ENCODE measurements at places on chromosomes 2 and 18.
A peak's percentile ranks its signal among the peaks of the same experiment; 100 is the strongest.

- peak; percentile 23 for DNase-seq
These were observed 38.5 kb downstream of the LPIN1 start for GRCh38 chr2:11784747-11785610.

DNA sequence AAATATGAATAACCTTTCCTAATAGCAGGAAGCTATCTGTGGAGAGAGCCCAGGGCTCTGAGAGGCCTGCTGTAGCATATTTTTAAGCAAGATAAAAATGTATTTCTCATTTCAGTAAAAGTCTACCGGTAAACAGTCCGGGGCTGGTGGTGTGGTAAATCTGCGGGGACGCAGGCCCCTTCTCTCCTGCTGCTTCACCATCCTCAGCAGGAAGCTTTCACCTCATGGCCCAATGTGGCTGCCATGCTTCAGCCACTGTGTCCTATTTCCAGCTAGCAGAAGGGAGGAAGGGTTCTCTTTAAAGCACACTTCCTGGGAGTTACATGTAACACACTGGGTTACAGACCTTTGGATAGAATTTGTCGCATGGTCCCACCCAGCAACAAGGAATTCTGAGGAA is 79.5 kb upstream of the ODC1 start:
- no peak for DNase-seq

- no peak for DNase-seq
These were observed 242.7 kb downstream of the CNTNAP5 start for GRCh38 chr2:124267794-124268193.

GRCh38 chr2:129803032-129803431 is 176.4 kb upstream of the RAB6C start:
- no peak for DNase-seq

GRCh38 chr2:235270291-235270690 is 223.6 kb upstream of the AGAP1 start:
- no peak for DNase-seq

GRCh38 chr2:173568054-173568453 is 213.4 kb downstream of the CDCA7 start:
- DNase-seq, result no peak

- DNase-seq, result no peak
These were observed 39.6 kb upstream of the PGAP1 start for GRCh38 chr2:196966061-196966460.

DNA sequence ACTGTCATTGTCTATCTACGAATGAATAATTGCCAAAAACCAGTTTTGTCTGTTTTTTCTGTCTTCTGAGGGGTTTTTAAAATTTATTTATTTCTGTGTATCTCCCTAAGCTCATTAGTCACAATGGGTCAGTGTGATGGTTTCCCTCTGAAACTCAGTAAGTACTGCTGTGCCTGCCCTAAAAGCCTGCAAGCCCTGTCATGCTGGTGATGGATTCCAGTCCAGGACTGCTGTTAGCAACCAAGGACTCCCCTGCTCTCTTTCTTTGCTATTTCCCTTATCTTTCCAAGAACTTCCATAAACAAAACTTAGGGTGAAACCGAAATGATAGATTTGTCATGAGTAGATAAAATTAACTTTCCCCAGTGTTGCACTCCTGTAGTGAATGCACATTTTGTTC is 11.8 kb upstream of the DSG2 start:
- no peak for DNase-seq

DNA sequence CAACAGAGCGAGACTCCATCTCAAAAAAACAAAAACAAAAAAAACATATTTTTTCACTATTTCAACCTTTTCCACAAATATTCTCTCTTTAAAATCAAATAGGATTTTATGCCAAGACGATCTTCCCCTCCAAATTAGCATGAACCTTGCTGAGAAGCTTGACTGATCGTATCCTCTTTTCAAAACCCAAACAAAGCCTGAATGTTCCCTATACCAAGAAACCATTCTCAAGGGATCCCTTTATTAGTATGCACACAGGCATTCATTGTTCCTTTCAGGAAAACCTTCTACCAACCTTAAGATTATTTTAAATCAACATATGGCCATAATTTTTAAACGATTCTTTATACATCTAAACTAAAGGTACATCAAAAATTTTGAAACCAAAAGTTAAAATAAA is 6.3 kb downstream of the SPIRE1 start:
- no peak for DNase-seq

GRCh38 chr2:101016-101415 is 54.7 kb upstream of the FAM110C start:
- no peak for DNase-seq

DNA sequence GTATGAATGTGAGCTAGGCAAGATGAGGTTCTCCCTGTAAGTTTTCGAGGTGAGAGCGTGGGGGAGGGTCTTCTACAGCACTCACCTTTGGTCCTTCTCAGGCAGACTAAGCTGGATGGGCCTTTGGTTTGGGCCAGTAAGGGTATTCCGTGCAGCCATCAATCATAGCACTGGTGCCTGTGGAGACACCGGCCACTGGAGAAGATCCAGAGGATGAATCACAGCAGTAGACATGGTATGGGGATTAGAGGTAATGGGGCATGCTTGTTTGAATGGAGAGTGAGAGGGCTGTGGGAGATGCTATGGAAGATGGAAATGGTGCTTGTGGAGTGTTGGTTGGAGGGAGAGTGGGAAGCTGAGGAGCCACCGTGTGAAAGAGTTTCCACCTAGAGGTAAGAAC is 16.1 kb downstream of the MAPRE3 start:
- no peak for DNase-seq

- DNase-seq, result no peak
These were observed 104.1 kb downstream of the DDX1 start for GRCh38 chr2:15695582-15696330.

GRCh38 chr18:33369711-33370449 is 70.6 kb downstream of the CCDC178 start:
- DNase-seq, result no peak

GRCh38 chr2:562391-563364 is 114.5 kb downstream of the TMEM18 start:
- no peak for DNase-seq

DNA sequence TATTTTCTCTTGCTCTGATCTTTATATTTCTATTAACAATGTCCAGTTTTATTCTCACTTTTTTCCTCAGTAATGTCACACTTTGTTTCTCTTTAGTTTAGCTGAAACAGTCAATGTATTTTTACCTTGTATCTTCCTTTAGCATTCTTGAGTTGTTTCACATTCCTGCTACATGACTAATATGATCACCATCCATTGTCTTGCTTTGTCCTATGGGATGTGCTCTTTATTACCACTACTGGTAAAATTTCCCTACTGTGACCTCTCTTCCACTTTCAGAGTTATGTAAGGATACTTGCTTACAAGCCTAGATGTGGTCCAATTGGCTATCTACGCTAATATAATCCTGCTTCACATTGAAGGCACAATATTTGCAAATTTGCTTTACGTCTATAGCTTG is 457.9 kb downstream of the PIK3C3 start:
- DNase-seq, result no peak

DNA sequence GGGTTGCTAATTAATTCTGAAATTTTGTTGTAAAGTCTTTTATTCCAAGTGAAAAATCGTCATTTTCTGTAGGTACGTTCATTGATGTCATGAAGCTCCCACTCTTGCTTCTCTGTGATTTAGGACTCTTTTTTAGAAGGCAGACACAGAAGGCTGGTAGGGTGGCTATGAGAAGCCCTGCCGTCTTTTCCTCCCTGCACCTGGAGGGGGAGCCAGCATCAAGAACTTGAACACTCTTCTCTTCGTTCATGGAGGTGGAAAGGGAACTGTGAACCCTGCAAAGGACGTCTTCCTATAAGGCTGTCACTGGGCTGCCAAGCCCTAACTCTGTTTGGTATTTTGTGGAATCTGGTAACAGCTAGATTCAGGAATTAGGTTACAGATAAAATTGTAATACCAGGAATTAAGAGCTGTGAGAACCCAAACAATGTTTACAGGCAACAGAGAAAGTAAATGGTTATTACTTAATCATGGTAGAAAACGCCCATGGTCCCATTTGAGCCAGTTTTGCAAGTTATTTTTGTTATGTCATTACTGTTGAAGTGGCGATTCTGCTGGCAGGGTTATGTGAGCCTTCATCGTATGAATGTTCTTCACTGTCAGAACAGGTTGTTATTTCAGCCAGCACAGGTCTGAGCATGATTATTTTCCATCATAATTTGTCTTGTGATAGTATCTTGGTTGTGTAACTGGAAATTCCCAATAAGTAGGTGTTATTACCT is 112.2 kb downstream of the OSBPL6 start:
- no peak for DNase-seq

DNA sequence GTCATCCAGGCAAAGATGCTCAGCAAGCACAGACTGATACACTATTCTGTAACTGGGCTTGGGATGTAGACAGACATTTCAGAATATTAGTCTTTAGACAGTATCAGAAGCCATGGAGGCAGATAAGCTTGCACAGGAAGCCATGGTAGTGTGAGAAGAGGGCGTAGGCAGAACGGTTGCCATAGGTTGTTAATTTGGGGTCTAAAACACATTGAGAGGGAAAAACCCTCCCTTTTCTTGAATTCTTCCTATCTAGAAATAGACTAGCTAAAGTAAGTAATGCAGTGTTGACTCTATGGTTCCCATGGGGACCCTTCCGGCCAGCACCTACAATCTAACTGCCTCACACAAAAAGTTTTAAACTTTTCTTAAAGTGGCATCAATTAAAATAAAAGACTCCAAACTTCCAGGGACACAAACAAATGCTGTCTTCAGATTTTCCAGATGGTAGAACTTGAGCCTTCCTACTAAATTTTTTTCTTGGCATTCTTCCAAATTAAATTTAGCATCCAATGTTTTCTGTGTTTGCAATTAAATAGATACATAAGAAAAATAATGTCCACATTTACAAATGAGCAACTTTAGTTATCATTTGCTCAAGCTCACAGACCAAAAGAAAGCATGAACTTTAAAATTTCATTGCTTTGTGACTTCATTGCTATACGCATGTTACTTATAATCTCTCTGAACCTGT is 1.9 kb downstream of the PRKRA start:
- DNase-seq, result no peak

- no peak for DNase-seq
These were observed 191.9 kb downstream of the MC4R start for GRCh38 chr18:60180671-60181070.

DNA sequence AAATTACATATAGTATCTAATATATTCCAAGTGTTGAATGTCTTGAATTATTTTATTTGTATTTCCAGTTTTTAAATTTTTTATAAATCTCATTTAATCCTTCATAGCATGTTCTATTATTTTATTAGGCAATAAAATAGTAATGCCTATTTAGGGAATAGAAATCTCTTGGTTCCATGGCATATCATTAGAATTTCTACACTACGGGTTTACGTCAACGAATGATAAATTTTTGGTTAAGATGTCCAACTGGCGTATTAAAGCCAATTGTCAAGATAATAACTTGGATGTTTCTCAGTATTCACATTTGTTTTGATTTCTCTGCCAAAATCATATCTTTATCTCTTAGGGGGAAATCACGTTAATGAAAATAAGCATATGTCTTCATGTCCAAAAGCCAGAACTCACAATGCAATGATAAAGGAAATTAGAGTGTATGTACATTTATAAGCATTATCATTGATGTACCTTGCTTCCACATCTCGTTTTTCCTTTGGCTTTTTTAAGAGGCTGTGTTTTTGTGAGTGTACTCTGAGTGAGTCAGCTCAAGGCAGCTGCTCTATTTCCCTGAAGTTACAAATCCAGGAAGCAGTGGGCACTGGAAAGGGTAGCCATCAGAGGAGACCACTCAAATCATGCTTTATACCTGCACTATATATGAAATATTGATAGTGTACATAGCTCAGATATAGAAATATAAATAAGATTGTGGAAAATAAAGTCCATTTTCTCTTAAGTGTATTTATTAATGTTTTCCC is 115.8 kb upstream of the PDE1A start:
- no peak for DNase-seq

DNA sequence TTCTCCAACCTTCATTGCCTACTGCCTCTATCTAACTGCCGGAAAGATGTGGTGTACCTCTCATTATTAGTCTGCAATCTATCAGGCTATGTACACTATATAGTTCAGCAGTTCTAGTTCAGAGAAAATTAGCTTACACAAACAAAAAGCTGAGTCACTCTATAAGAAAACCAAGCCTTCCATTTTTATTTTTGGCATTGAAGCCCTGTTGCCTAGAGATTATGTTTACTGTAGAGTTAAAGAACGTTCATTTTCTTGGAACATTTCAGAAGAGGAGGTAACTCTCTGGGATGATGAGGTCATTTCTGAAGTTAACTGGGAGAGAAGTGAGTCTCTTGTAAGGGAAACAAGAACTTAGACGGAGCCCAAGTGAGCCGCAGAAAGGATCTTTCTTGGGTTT is 133.5 kb downstream of the FAM124B start:
- peak; percentile 88 for DNase-seq
